Activated CD4-positive, alpha-beta T cell treated with anti-CD3 and anti-CD28 coated beads, Interleukin-2, amount 10 ng/mL, durations not matched to agents 7 days and 5 days (primary cell): ENCODE measurements at places on chromosomes 2 and 18.

- peak; percentile 47 for DNase-seq
- peaks cover 9% of the 10 kb centered on the region for H3K27me3 ChIP-seq
- peaks cover 9% of the 10 kb centered on the region for H3K4me1 ChIP-seq
Measured at GRCh38 chr2:71545572-71546274, 92.4 kb downstream of the DYSF start.

- no peak overlapping the region for H3K4me3 ChIP-seq
- no peaks in the 10 kb centered on the region for H3K4me1 ChIP-seq
- no peaks in the 10 kb centered on the region for H3K36me3 ChIP-seq
- DNase-seq, result no peak
Measured at GRCh38 chr2:146950911-146951310, 893.9 kb upstream of the ACVR2A start.

GRCh38 chr2:229348128-229348527, 77.0 kb upstream of the PID1 start:
- no peak overlapping the region for H3K27ac ChIP-seq
- no peaks in the 10 kb centered on the region for H3K27me3 ChIP-seq
- H3K36me3 ChIP-seq, result no peaks in the 10 kb centered on the region
- H3K4me1 ChIP-seq, result no peaks in the 10 kb centered on the region
- no peak for DNase-seq
- no peak overlapping the region for H3K4me3 ChIP-seq

GRCh38 chr2:42804338-42804737, 12.0 kb upstream of the HAAO start:
- H3K4me3 ChIP-seq, result no peak overlapping the region
- no peak for DNase-seq
- H3K36me3 ChIP-seq, result no peaks in the 10 kb centered on the region
- H3K27ac ChIP-seq, result no peak overlapping the region
- peaks cover 16% of the 10 kb centered on the region for H3K4me1 ChIP-seq

- no peaks in the 10 kb centered on the region for H3K36me3 ChIP-seq
- no peak overlapping the region for H3K27ac ChIP-seq
- no peak for DNase-seq
- no peaks in the 10 kb centered on the region for H3K4me1 ChIP-seq
- no peak overlapping the region for H3K4me3 ChIP-seq
Measured at GRCh38 chr2:220224691-220225543, 597.5 kb downstream of the SLC4A3 start.

DNA sequence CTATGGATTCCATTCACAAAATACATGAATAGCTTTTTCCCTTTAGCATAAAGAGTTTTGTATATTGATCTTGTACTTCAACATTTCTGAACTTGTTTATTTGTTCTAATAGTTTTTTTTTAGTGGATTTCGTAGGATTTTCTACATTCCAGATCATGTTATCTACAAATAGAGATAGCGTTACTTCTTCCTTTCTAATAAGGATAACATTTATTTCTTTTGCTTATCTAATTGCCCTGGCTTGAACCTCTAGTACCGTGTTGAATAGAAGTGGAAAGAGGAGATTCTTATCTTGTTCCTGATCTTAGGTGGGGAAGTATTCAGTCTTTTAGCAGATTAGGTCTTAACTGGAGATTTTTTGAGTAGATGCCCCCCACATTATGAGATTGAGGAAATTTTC, 9.5 kb downstream of the UGT1A6 start:
- DNase-seq, result no peak
- no peaks in the 10 kb centered on the region for H3K4me1 ChIP-seq
- no peak overlapping the region for H3K27ac ChIP-seq
- no peak overlapping the region for H3K4me3 ChIP-seq

DNA sequence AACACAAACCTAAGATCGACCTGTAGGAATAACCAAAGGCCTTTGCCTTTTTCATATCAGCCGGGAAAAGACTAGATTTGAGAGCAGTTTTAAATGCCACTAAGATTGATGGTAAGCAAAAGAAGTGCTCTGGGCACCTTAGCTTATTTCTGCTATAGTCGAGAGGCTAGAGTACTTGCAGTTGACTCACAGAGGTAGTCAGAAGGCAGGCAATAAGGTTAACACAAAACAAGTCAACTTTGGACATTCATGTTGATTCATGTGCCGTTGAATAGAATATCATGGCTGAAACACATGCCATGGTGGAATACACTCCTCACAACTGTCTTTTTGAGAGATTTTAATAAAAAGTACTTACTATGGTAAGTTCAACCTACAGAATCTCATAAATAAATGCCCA, 507.6 kb downstream of the ZEB2 start:
- no peaks in the 10 kb centered on the region for H3K4me1 ChIP-seq
- DNase-seq, result no peak
- H3K36me3 ChIP-seq, result no peaks in the 10 kb centered on the region
- no peak overlapping the region for H3K27ac ChIP-seq
- no peaks in the 10 kb centered on the region for H3K27me3 ChIP-seq

DNA sequence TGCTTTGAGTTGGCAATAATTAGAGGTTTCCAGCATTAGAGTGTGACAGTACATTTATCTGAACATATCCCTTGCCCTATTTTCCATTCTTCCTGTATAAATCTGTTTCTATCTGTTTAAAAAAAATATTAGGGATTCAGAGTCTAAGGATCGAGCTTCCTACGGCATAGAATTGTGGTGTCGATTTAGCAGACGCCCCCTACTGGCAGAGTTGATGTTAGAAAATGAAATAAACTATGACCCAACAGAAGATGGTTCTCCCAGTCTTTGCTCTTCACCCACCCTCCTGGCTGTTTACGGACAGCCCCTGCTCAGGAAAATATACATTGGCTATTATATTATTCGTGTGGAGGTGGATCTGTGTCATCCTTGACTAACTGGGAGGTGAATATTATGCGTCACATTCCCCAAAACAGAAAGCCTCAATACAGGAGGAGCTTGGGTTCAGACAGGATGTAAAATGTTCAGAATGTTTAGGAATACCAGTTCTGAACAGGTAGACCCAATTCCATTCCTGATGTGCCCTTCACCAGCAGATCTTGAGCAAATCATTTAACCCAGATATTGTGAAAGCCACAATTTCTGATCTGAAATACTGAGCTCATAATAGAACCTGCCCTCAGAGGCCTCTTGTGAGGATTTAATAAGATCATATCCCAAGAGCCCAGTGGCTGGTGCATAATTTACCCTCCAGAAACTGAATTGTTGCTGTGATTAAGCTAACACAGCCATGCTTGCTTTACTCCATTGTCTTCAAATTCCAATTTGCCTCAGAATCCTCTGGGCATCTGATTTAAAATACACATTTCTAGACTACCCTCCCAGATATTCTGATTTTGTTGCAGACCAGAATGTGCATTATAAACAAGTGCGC, 10.8 kb upstream of the ERMN start:
- H3K36me3 ChIP-seq, result peaks cover 25% of the 10 kb centered on the region
- peaks cover 50% of the 10 kb centered on the region for H3K4me1 ChIP-seq
- peak; percentile 57 for DNase-seq
- no peak overlapping the region for H3K27ac ChIP-seq
